Fibroblast of skin of back (primary cell): ENCODE measurements at places on chromosomes 2 and 18.

DNA sequence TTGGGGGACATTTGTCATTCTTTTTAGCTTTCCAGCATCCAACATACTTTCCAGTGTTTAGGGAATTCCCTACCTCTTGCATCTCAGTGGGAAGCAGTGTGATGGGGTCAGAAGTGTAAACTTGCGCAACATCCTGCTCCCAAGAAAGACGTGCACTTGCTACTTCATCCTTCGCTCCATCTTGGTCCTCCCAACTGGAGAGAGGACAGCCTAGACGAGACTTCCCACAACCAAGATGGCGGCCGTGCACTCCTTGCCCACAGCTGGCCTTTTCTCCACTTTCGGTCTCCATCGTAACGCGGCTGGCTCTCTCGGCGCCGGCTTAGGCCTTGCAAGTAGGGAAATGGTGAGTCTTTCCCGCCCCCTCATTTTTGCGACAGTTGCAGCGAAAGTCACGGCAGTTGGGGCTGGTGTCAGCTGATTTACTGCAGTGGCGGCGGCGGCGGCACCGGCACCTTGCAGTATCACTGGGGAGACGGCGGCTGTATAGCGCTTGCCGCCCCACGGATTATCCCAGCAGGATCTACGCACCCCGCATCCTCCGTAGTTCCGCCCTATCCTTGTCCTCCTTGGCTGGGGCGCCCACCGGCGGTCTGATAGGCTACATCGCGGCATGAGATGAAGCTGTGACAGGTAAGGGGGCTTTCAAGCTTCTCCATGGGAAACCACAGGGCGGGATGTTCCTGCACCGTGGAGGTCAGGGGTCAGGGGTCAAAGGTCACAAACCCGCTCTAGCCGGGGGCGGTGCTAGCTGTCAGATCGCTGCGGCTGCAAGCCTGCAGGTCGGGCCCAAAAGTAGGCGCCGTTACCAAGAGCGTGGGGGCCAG, at the start of gene WDR7:
WDR7 (plus strand) TSS at position 416 of the 827 bp plus-strand sequence. CDS start 21,157 bp downstream, outside the sequence.
- peak; percentile 99 for DNase-seq

DNA sequence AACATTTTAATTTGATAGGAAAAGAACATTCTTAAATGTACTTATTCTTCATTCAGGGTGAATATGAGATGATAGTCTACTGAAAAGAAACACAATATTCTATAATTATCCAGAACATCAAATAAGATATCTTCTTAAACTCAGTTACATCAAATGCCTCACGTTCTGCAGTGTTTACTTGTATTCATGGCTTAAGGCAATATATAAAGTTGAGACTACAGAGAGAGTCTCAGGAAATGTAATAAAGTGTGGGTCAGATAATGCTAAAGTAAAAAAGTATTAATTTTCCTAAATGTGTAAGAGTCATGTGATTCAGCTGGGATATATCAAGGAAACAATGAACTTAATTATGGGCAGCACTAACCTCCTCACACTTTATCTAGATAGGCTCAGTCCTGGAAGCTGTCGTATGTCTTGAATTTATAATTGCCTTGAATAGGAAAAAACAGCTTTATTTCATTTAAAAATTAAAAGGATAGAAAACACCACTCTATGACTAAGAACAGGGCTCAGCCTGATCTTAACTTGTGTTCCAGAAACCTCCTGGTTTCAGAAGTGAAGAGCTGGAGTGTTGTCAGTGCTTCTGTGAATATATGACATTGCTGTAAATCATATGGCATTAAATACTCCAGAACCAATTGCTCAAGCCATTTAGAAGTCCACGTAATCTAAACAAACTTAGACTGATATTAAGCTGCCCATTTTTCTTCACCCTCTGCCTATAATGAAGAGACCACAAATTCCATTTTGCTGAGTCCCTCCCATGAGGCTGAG, 240.2 kb downstream of the FSIP2 start:
- peak; percentile 3 for DNase-seq

DNA sequence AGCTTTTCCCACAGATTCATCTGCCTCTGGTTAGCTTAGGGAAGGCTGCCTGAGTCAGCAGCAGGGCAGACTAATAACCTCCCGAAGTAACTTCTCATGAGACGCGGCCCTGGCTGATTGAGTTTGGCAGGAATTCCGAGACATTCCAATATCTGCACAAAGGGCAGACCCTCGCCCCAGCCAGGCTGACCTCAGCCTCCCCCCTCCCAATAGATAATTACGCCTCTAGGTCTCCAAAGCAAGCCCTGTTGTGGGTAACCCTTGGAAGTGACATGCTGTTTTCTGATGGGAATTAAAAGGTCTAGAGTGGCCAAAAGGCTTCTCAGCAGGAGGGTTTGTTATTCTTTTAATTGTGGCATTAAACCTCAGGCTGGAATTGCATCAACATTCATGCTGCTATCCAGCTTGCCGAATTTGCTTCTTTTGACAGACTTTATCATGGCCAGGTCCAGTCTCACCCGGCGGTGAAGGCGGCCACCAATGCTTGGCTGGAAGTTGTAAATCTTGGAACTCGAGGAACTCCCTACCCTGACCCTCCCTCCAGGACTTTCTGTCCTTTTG, 98.0 kb upstream of the SLC14A2 start:
- DNase-seq = peak; percentile 81

- DNase-seq = no peak
Measured at GRCh38 chr2:8628179-8628865, 53.5 kb upstream of the ID2 start.

DNA sequence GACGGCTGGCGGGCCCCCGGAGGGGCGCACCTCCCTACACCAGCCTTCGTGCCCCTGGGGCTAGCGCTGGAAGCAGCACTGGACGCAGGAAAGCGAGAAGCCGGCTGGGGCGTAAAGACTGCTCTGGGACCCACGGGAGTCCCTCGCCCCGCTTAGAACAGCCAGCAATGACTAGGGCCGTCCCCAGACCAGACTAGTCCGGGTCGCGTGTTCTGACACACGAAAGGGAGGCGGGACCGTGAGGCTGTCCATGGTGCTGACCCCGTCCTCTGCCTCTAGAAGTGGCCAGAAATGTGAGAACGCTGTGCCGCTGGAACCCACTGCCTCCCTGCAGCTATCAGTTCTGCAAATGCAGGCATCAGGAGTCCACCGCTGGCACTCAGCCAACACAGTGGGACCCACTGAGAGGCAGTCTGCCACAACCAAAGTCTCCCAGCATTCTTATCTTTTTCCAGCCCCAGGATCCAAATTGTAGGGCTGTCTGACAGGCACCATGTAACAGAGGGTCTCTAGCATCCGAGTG, at the start of gene UCN:
UCN (minus strand) TSS at position 87 of the 523 bp plus-strand sequence. CDS start 550 bp downstream, outside the sequence.
- DNase-seq = peak; percentile 47

- peak; percentile 1 for DNase-seq
Measured at GRCh38 chr18:27017901-27018500, 152.5 kb upstream of the AQP4 start.
